Fibroblast of the aortic adventitia (primary cell): ENCODE measurements at places on chromosomes 12 and 14.
A peak's percentile ranks its signal among the peaks of the same experiment; 100 is the strongest.

GRCh38 chr12:57254506-57255280, 3.7 kb upstream of the STAC3 start:
- DNase-seq = no peak

- DNase-seq = no peak
Measured at GRCh38 chr14:65128096-65128495, 25.8 kb upstream of the MAX start.

DNA sequence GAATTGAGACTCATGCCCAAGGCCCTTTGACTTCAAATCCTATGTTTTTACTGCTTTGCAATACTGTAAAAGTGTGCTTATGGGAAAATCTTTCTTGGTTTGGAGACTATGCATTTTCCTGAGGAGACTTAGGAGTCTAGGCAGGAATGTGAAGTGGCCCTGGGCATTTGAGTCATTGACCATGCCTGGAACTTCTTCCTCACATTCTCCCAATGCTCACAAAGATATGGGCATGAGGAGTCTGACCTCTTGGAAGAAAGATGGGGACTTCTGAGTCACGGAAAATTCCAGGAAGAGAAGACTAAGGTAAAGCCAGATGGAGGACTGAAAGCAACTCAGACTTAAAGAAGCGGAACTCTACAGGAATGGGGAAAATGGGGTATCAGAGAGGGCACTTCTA, 38.2 kb upstream of the ZNF641 start:
- peak; percentile 45 for DNase-seq

DNA sequence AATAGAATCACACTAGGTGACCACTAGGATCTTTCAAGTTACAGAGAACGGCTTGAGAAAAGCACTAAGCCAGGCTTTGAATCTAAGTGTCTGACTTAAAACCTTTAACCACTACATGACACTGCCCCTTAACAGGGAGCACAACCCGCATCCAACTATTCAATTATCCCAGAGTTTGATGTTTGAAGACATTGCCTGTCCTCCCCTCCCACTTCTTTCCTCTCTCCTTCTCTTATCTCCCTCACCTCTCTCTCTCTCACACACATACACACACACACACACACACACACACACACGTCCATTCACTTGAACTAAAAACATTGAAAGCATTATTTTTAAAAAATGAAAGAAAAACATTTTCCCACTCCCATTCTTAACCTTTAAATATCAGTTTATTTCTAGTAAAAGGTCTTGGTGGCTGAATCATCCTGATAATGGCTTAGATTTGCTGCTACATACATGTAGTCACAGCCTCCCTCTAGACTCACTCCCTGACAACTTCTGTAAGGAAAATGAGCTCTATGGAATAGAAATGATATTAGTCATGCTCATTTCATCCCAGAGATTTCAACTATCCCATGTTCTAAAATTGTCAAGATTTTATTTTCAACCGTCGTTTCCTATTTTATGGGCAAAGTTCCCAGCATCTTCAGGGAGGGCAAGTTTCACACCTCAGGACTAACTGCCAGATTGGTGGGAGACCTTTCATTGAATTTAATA, 53.5 kb upstream of the RAP1B start:
- peak; percentile 91 for DNase-seq
